ENCODE measurements at places on chromosomes 6 and 20.
A peak's percentile ranks its signal among the peaks of the same experiment; 100 is the strongest.

DNA sequence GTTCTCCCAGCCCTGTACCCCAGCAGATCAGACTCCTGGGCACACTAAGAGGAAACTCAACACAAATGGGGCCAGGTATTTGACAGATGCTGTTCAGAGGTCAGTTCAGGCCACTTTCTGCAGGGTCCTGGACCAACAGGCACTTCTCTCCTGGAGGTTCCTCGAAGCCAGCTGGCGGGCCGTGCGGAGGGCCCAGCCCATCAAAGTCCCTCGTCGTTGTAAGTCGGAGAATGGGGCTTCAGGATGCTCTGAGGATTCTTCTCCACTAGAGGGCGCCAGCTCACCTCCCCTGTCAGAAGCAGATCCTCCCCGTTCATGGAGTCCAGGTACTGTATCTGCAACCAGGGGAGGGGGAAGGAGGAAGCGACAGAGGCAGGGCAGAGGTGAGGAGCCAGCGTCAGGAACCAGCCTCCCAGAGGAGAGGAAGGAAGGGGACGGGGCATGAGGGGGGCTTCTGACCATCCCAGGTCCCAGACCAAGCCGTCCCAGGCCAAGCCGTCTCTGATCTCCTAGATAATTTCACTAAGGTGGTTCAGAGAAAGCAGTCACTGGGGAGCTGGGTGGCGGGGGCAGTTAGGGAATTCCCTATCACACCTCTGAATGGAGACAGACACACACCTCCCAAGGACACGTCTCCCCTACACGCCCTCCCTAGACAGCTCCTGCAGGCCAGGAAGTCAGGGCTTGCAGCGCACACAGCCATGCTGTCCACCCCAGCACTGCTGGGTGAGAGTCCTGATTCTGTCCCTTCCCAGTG is 11.7 kb upstream of the FAM83C start:
- peak; percentile 22 for DNase-seq

DNA sequence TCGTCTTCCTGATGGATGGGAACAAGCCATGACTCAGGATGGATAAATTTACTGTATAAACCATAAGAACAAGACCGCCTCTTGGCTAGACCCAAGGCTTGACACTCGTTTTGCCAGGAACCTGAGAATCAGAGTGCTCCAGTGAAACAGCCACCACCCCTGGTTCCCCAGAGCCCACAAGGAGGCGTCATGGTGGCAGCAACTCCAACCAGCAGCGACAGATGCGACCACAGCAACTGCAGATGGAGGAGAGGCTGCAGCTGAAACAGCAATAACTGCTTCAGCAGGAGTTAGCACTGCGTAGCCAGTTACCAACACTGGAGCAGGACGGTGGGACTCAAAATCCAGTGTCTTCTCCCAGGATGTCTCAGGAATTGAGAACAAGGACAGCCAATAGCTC is 100.9 kb upstream of the SAMD5 start:
- DNase-seq: no peak

GRCh38 chr20:45368221-45368980 is 5.4 kb downstream of the SYS1 start:
- no peak for DNase-seq

DNA sequence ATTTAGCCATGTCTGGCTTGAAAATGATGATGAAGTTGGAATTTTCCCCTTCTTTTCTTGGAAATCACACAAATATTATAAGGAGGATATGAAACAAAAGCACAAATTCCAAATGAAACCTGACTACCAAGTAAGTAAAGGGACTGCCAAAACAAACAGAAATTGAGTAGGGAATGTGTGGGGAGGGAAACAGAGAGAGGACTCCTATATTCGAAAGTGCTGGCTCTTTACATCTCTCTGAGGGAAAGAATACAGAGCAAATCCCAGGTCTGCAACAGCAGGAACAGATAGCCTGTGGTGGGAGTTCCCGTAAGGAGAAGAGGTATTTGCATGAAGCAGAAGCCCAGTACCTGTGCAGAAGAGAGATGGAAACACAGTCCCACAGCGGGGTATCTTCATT is 583.7 kb downstream of the EPM2A start:
- no peak for DNase-seq

GRCh38 chr20:48957533-48957932 is 36.0 kb downstream of the ARFGEF2 start:
- no peak for DNase-seq

GRCh38 chr6:19478992-19479391 is 358.2 kb upstream of the ID4 start:
- no peak for DNase-seq

- DNase-seq: no peak
Observed at GRCh38 chr20:54451171-54451570, 24.2 kb upstream of the DOK5 start.

GRCh38 chr20:10864076-10864672 is 190.4 kb upstream of the JAG1 start:
- no peak for DNase-seq

GRCh38 chr20:8218861-8219260 is 86.8 kb downstream of the PLCB1 start:
- no peak for DNase-seq

DNA sequence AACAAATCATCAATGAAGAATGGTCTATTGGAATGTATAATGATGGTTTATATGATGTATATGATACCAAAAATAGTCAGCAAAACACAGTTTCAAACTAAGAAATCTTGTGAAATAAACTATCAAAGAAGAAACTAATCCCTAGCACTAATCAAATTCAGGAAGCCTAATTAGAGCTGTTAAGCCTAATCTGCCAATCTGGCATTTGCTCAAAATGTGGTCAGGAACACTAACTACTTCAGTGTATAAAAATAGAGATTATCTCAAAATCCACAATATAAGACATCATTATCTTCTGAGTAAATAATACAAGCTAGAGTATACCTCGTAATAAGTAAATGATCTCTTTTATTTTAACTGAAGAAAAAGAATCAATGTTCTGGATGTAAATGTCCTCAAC is 12.8 kb upstream of the AKAP7 start:
- DNase-seq: no peak

DNA sequence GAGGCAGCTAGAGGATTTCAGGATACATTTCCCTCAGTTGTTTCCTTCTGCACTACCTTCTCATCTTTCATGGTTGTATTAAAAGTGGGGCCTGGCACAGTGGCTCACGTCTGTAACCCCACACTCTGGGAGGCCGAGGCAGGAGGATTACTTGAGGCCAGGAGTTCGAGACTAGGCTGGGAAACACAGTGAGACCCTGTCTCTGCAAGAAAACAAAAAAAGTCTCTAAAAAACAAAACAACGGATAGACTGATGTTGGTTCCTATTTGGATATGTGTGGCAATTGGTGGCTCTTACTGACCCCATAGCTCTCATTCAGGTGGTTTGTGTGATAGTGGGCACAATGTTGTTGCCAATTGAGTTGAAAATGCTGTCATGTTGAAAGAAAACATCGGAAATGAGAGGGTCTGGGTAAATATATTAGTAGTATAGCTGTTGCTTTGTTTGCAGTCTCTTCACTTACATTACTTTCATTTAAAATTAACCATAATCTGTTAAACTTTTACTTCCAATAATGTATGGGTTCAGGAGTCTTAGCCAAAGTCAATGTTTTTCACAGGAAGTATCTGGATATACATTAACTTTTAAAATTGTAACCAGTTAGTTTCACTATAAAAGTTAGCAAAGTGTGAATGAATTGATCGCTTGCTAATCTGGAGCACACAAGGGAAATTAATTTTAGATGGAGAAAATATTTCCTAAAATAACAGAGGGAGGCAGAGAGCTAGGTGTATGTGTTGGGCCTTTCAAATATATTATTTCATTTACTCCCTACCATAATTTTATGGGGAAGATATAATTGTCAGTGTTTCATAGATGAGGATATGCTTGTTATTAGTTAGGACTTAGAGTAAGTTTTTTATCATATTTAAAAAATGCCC is 31.1 kb downstream of the UTRN start:
- no peak for DNase-seq

DNA sequence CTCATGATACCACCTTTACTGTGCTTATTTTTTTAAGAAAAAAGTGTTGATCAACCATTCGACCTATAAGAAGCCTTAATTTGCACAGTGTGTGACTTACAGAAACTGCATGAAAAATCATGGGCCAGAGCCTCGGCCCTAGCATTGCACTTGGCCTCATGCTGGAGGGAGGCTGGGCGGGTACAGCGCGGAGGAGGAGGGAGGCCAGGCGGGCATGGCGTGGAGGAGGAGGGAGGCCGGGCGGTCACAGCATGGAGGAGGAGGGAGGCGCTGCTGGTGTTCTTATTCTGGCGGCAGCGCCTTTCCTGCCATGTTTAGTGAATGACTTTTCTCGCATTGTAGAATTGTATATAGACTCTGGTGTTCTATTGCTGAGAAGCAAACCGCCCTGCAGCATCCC is 15.6 kb upstream of the SLC22A1 start:
- no peak for DNase-seq

GRCh38 chr6:132359886-132360285 is 41.4 kb downstream of the MOXD1 start:
- DNase-seq: no peak

- no peak for DNase-seq
Observed at GRCh38 chr6:84340422-84340821, 113.0 kb upstream of the CEP162 start.

- DNase-seq: no peak
Observed at GRCh38 chr20:58056921-58057686, 171.3 kb downstream of the ANKRD60 start.

Measured in nucleus accumbens (tissue), 56 donors.